ENCODE measurements at places on chromosomes 4 and X.

- DNase-seq = no peak
Observed at GRCh38 chr4:185657183-185657582, 121.9 kb upstream of the PDLIM3 start.

DNA sequence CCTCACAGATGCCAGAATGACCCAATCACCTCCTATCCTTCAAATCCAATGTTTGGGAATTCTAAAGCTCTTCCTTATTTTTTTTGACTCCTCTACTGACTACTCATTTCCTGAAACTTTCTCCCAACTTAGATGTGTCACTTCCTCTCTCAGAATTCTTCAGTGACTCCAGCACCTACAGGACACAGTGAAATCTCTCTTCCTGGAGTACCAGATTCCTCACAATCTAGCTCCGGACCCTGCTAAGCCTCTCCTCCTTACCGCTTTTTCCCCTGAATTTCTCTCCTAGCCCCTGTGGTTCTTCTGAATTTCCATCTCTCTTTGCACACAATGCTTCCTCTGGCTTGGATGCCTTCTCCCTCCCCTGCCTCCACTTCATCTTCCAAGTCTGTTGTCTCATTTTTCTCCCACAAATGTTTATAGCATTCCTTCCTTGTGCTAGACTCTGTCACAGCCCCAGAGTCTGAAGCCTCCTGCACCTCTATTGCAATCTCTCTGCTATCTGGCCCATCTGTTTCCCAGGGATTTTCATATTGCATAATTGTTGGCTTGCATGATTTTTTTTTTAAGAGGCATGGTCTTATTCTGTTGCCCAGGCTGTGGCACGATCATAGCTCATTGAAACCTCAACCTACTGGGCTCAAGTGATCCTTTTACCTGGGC, 80.1 kb downstream of the ANAPC4 start:
- no peak for DNase-seq

DNA sequence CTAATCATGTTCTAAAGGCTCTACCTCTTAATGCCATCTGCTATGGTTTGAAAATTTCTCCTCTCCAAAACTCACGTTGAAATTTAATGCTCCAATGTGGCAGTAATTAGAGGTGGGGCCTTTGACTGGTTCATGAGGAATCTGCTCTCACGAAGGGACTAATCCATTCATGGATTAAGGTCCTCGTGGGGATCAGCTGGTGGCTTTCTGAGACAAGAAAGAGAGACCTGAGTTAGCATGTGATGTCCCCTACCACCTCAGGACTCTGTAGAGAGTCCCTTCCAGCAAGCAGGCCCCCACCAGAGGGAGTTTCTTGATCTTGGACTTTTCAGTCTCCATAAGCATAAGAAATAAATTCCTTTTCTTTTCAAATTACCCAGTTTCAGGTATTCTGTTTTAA, 65.3 kb downstream of the WDFY3 start:
- DNase-seq = no peak

- no peak for DNase-seq
Observed at GRCh38 chrX:115400960-115401359, 111.4 kb downstream of the LUZP4 start.

- DNase-seq = peak; percentile 22
Observed at GRCh38 chrX:16828124-16828908, 41.8 kb downstream of the RBBP7 start.

DNA sequence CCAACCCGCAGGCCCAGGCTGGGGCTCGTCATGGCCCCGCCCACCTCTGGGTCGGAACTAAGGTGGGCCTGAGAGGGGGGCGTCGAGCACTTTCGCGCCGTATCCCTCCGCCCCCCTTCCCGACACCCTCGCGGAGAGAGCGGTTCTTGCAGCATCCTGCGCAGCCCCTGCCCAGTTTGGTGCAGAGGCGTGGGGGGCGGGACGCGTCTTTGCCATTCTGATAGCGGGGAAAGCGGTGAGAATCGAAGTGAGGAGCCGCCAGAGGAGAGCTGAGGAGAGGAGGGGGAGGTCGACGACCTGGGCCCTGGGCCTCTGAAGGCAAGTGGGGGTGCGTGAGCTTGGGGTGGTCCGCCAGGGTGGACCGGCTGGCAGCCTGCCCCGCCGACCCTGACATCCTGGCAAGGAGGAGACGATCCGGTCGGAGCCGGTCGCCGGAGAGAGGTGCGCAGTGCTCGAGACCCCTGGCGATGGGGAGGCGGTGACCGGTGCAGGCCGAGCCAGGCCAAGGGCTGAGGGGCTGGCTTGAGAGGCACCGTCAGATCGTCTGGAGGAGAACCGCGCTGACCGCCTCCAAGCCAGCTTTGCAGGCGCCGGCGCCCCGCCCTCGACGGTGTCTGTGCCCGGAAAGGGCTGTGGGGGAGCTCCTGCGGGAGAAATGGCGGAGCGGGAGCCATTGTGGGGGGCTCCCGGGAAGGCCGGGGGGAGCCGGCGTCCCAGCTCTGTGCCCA, 25.5 kb downstream of the GPRASP3 start:
- DNase-seq = no peak

- DNase-seq = peak; percentile 22
Observed at GRCh38 chrX:19593690-19594089, 78.4 kb upstream of the MAP3K15 start.

DNA sequence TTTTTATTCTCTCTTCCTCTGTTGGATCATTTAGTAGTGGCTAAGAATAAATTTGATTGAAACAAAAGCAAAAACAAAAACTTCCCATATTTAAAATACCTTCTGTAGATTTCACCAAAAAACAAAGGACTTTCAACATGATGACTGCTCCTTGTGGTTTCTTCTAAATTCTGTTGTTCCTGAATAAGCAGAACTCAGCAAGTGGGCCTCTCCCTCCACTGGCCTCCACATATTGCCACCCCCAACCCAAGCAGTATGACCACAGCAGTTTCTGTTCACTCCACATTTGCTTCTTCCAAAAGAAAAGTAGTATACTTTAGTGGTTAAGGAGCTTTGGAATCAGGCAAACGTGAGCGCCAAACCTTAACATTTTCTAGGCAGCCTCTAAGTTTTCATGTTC, 114.7 kb downstream of the COX18 start:
- DNase-seq = no peak

GRCh38 chr4:118834070-118834469, 1.9 kb downstream of the SEC24D start:
- DNase-seq = no peak

GRCh38 chr4:65600656-65601055, 69.6 kb downstream of the EPHA5 start:
- no peak for DNase-seq

GRCh38 chr4:95386410-95386809, 162.4 kb downstream of the UNC5C start:
- no peak for DNase-seq

DNA sequence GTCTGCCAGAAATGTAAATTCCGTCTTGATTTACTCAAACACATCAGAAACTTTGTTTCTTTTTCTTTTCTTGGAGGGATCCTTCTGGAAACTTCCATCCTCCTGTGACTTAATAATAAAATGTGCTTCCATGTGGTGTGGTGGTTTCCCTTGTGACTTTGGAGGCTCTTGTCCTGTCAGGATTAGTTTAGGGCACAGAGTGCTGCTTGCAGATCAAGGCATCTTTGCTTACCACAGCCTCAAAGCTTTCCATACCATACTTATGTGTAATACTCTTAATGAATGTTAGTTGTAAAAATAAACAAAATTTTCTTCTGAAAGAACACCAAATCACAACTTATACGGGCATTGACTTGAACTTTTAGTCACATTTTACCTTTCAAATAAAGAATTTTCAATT, 27.4 kb downstream of the GBA3 start:
- no peak for DNase-seq

DNA sequence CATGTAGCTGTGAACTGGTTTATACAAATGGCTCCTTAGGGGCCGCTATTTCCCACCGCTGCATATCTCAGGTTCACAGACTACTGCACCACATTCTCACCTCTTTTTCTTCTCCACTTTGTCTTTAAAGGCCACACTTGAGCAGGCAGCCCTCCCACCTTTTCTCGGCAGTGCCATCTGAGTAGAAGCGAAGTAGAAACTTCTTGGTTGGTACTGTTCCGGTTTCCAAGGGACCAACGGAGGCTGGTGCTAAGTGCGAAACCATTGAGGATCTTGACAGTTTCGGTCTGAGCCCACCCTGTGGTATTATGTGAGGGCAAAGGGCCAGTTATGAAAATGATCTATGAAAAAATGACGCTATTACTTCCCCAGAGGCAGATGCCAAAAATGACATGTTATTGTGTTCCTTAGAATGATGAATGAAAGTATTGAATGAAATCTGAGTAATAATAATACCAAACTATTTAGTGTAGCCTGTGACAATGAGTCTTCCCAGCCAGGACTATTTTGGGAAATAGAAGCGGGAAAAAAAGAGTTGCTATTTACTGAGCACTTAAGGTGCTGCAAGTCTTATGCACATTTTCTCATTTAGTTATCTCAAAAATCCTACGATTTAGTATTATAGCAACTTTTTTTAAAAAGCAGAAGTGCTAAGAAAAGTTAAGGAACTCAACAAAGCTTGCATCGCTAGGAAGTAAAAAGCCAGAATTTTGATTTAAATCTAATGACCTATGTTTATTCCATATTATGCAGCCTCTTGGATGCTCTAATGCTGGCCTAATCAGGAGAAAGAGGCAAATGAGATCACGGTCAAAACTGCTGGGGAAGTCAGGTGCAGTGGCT, 29.6 kb upstream of the CHRNA9 start:
- DNase-seq = no peak

- no peak for DNase-seq
Observed at GRCh38 chr4:19557161-19557560, 694.5 kb upstream of the SLIT2 start.

GRCh38 chr4:147794787-147795413, 63.0 kb downstream of the ARHGAP10 start:
- DNase-seq = no peak

DNA sequence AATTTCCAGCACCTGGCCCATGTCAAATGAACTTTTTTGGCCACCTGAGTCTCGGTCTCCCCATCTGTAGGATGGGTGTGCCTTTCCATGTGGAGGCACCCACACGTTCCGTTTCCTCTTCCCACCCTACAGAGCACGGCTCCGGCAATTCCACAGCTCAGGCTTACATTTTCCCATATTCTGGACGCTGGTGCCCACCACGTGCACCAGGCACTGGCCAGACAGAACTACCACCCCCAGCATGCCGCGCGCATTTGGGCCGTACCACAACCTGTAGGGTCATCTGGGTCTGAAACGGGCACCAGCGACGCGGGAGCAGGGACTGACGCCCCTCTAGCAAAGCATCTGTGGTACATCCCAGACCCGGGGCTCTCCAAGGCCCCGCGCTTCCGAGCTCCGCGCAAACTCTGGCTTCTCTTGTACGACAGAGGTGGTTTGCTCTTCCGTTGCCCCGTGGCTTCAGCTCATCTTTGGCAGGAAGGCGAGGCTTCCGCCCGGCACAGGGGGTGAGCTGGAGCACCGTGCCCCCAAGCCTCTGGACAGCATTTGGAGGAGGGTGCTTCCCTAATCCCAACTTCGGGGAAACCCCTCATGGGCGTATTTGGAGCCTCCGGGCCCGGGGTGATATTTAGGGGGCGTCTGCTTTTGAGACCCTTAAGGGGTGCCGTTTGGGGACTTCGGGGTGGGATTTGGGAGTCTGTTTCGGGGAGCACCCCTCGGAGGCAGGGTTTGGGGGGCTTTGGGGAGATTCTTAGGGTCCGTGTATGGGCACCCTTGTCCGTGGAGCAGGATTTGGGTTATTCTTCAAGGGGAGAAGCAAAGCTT, 3.0 kb upstream of the UBA1 start:
- peak; percentile 67 for DNase-seq

- no peak for DNase-seq
Observed at GRCh38 chrX:109622270-109622669, 2.7 kb downstream of the KCNE5 start.

DNA sequence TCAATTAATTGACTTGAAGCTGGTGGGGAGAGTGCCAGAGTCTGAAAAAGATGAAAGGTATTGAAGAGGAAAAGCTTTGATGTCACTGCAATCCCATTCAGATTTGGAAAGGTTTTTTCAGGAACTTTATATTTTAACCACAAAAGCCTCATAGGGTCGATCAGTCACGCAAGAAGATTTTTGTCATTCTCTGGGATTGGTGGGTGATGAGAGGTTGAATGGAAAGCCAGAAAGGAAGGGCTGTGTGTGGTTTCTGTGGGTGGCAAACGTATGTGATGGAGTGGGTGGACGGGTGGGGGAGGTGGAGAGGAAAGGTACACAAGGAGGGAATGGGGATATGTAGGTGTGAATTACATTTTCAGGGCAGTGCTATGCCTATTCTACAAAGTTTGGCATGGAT, 173.8 kb upstream of the SCML1 start:
- no peak for DNase-seq

DNA sequence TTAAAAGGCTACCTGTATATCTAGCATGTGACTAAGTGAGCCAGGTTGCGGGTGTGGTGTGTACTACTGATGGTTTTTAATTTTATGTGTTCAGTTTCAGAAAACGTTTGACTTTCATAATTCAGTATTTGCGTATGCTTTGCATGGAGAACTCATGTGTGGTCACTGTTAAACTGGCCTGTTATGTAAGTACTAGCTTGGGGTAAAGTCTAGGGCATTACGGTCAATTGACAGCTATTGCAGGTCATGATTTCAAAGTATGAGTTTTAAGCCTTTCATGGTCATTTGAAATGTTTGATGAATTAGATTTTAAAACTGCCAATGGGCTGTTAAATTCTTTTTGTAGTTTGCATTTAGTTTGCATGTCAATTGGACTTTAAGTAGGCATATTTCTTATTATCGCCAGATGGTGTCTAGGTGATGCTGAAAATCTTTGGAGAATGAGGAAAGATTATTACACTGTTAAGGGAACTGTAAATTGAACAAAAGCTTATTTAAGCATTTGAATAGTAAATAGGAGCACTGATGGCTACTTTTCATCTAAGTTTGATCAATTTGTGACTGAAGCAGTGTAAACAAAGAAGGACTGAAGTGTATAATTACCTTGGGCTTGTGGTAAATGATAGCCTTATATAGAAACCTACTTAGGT, 563.4 kb downstream of the DACH2 start:
- DNase-seq = no peak

GRCh38 chr4:2761035-2761923, 5.1 kb upstream of the TNIP2 start:
- DNase-seq = no peak

DNA sequence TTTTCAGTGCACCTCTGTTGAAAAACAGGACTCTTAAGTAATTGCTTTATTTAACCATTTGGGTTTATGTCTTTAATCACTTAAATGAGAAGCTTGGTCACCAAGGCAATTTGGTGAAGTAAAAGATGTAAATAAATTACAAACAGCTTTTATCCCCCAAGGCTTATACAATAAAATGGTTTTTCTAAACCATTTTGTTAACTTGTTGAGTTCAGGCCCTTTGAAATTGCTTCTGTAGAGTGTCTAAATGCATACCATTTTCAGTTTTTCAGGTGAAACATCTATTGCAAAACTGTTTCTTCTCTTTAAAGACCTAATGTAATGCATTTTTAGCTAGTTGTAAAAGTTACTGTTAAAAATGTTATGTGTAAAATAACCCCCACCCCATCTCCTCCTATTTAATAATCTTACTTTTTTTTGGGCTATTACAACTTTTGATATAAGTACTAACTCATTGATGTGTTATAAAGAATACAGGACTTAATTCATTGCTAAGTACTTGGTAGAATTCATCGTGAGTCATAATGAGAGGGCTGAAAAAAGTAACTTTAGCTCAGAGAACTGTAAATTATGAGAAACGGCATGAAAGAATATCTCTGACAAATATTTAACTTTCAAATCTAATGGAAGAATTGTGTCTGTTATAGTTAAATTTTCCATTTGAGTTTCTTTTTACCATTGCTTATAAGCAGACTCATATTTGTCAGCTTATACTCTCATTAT, 4.5 kb downstream of the RAPGEF2 start:
- DNase-seq = no peak
